ENCODE measurements at places on chromosomes 2 and 18.
A peak's percentile ranks its signal among the peaks of the same experiment; 100 is the strongest.

DNA sequence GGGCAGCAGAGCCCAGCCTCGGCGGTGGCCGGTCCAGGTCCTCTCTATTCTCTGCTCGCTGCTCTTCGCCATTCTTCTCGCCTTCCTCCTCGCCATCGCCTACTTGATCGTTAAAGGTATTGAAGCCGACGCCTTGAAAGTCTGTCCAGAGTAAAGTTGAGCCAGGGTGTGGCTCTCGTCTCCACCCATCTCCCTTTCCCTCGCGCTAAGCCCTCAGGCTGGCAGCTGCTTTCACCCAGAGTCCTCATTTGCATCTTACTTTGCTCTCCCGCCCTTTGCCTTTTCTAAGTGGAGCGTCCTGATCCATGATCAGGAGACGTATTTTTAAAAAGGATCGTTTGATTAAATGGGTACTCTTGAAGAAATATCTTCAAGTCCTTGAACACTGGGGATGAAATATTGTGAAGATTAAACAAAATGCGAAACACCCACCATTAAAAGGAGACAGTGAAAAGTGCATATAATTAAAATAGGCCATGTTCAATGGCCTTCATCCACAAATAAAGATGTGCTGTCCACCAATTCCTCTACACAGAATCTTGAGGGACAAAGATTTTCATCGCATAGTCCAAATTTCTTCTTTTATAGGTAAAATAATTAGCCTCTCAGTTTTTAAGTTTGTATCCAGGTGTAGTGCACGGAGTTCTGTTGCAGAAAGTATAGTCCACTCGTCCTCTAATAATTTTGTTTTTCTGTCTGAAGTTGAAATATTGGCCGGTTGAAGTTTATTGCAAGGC is 657 bp downstream of the ARL6IP6 start:
- peak; percentile 32 for DNase-seq

GRCh38 chr2:164808776-164809175 is 32.8 kb downstream of the COBLL1 start:
- no peak for DNase-seq

DNA sequence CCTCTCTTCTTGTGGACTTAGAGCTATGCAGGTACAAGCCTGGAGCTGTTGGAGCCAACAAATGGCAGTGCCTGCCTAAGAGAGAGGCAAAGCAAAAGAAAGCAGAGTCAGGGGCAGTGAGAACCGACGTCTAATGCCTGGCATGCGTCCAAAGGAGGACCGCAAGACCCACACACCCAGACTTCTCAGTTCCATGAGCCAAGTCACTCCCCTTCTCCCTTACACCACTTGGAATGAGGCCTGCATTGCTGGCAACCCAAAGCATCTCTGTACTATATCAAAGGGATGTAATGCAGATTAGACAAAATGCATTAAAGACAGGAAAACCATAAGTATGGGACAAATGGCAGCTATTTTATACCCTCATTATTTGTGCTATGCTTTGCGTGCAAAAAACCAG is 49.9 kb upstream of the RNU4ATAC start:
- DNase-seq: no peak

DNA sequence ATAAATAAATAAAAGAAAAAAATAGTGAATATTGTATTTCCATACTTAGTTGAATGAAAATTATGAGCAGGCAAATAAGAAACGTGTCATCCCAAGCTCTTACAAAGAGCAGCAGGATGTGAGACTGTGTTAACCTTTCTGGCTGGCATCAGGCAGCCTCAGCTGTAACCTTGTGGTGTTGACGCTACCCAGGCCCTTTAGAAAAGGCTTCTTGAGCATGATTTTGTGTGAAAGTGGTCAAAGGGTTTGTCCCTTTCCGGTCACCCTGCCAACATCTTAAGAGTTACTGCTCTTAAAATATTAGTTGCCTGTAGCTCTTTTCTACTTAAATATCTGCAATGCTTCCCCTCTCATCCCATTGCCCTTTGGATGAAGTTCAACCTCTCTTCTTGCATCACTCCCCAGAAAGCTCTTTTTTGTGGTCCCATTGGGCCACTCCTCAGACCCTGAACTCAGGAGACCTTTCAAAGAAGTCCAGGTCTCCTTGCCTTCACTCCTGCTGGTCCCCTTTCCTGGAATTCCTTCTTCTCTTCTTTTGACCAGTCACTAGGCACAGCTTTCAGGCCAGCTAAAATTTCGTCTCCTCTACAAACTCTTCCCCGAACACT is 35.0 kb downstream of the RHOB start:
- DNase-seq: no peak

DNA sequence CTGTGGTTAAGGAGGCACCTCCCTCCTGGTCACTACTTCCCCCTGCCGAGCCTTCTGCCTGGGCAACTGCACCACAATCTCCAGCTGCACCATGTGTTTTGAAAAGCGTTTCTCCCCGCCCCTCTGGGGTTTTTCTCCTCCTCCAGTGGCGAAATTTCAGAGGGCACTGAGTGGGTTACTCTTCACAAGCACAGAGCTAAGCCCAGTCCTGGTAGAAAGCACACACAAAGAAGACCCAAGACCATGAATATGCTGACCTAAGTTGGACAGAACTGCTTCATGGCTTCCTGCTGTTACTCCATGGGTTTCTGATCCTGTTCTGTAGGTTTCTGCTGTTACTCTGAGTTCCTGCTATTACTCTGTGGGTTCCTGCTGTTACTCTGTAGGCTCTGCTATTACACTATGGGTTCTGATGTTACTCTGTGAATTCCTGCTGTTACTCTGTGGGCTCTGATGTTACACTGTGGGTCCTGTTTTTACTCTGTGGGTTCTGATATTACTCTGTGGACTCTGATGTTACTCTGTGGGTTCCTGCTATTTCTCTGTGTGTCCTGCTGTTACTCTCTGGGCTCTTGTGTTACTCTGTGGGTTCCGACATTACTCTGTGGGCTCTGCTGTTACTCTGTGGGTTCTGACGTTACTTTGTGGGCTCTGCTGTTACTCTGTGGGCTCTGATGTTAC is 216.6 kb downstream of the RTP5 start:
- no peak for DNase-seq

DNA sequence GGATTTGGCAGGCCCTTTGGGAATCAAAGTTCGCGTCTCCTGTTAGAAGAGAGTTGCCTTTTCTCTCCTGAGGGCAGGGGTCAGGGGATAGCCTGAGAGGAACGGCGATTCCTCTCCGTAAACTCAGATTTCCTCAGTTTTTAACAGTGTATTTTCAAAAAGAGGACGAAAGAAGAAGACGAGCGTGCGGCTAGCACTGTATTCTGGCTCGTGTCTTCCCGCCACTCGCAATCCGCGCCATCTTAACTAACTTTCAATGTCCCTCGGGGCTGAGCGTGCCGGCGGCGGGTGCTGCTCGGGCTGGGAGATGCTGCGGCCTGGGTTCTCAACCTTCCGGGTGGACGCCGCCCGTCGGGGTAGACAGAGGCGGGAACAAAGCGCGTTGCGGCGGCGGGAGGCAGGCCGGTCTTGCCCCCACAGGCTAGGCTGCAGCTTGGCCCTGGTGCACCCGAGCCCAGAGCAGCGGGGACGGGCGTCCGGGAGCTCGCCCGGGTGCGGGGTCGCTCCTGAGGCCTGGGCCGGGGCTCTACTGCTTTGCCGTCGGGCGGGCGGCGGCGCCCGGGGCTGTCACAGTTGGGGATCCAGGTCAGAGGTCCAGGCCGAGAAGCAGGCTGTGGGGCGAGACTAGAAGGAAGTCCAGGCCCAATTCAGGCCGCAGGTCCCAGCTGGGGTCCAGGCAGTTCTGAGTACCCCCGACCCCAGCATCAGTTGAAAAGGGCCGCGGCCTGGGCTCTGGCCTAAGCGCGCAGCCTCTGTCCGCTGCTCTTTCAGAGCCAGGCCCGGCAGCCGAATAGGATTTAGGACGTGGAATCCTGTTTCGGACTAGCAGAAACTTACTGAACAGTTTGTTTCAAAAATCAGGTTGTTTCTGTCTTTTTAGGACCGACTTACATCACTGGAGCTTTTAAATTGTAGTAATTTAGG is 11.8 kb downstream of the TBR1 start:
- no peak for DNase-seq

GRCh38 chr2:161796192-161796591 is 172.0 kb downstream of the SLC4A10 start:
- DNase-seq: no peak
